ENCODE measurements at places on chromosomes 6 and 20.
A peak's percentile ranks its signal among the peaks of the same experiment; 100 is the strongest.

GRCh38 chr20:6769903-6770785, 2.7 kb downstream of the BMP2 start:
- DNase-seq, result no peak

GRCh38 chr6:150547502-150548222, 52.0 kb upstream of the PLEKHG1 start:
- DNase-seq, result no peak

- no peak for DNase-seq
Measured at GRCh38 chr20:50023116-50023805, 40.5 kb downstream of the SNAI1 start.

DNA sequence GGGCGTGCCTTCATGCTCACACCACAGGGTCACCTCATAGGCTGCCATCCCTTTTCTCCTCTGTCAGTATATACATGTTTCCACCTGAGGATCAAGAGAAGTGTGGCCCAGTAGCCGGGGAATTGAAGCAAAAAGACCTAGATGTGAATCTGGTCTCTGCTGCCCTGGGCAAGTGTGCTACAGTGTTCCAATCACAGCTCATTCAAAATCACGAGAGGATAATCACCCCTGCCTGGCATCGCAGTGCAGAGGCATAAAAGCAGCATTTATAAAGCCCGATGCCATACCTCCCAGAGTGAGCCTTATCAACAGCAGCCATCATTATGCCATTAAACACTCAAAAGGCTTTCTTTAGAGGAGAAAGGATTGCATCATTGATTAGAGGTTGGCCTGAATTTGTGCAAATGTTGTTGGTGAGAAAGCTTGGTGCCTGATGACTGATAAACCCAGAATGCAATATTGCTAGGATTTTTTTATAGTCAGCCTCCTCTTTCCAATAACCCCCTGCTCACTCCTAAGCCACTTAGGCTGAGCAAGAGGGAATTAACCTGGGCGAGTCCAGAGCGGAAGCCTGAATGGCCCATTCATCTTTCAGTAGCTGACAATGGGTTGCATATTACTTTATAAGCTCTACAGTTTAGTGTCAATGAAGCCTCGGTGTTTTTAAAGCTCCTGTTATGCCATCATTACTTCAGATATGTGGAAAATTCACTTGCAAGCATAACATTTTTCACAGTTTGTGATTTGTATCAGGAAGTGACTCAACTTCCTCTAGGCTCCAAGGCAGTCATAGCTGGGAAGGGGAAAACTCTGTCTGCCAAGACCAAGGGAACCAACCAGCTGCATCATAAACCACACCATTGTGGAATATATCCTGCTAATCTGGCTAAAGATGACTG, 92.5 kb upstream of the NXT1 start:
- DNase-seq, result no peak

DNA sequence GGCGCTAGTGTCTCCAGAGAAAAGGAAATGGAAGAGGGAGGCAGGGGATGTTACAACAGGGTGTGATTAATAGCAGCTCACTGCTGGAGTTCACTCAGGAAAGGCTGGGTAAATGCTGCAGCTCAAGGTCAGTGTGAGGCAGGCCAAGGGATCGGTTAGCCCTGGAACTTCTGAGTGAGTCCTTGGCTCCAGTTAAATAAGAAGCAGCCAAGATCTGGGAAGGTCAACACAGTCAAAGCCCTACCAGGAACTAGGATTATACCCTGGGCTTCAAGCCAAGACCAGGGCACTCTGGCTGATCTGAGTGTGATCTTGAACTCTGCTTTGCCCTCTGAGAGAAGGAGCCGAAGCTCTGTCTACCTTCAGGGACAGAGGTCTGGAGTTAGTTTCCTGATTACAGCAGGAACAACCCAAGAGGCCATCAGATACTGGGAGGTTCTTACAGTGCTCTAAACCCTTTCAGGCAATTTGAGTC, 44.3 kb downstream of the TPD52L1 start:
- DNase-seq, result no peak

GRCh38 chr20:361561-361960, 14.7 kb downstream of the NRSN2 start:
- DNase-seq, result no peak

DNA sequence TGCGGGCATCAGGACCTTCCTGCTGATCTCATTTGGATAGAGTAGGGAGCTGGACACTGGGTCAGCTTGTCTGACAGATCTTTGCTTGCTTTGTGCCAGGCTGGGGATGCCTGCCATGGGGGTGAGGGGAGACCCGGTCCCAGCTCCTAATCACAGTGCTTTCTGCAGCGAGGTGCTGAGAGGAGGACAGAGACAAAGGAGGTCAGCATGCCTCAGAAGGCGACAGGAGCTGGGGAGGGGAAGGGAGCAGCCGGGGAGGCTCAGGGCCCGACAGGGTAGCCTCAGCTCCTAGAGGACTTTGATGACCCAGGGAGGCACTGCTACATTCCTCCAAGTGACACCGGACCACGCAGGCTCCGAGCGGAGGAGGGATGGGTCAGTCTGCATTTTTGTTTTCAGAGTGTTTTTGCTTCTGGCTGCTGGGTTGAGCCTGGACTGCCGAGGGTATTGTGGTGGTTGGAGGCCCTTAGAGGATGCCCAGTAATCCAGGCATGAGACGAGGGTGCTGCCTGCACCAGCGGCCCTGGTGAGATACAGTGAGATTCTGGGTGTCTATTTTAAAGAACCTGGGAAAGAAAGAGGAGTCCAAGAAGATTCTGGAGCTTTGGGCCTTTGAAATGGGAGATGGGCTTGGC, 7.8 kb downstream of the RBM38 start:
- DNase-seq, result no peak

DNA sequence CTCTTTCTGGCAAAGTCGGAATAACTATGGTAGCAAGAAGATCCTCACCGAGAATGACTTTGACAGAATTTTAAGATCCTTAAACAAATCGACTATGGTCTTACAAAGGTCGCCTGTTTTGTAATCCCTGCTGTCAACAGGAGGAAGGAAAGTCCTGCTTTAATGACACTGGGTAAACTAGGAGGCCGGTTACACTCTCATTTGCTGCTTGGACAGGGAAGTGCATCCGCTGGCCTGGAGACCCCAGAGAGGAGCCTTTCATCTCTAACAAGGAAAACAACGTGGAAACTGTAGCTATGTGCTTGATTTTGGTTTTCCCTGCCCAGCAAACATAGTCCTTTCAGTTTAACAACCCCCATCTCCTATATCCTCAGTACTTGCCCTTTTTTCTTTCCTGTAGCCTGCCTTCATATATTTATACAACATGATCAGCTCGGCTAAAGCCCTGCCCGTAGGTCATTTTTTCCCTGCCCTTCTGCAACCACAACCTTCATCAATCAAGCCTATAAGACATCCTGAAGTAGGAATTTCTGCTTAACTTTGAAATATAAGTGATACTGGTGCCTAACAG, 97.2 kb upstream of the RIN2 start:
- DNase-seq, result no peak

GRCh38 chr6:136980070-136980469, 58.0 kb downstream of the SLC35D3 start:
- DNase-seq, result no peak

DNA sequence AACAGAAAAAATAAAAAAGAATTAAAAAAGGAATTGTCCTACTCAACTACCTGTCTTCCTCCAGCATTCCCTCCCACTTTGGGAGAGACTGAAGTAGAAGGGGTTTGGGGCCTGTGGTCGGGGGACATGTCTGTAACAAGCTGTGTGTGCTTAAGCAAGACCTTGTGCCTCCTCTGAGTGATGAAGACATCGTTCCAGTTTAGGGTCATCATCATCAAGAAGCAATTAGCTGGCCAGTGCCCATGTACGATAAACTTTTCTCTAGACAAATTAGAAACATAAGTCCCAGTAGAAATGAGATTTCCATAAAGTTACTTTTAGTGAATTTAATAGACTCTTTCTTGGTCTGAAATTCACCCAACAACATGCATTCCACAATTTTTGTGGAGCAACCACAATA, 272.9 kb downstream of the ZNF217 start:
- DNase-seq, result no peak

DNA sequence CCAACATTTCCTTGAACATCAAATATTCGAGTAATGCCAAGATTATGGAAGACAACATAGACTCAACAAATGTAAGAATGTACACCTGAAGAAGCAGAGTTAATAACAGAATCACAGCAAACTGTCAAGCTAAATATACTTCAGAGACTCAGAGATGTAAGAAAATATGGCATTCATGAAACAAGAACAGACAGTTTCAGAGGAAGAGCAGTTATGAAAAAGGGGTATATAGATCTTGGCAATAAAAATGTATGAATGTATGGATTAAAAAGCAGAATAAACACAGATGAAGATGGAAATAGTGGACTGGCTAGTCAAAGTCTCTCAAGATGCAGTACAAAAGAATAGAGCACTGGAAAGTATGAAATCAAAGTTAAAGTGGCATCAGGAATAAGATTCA, 18.4 kb downstream of the RRAGD start:
- DNase-seq, result no peak

DNA sequence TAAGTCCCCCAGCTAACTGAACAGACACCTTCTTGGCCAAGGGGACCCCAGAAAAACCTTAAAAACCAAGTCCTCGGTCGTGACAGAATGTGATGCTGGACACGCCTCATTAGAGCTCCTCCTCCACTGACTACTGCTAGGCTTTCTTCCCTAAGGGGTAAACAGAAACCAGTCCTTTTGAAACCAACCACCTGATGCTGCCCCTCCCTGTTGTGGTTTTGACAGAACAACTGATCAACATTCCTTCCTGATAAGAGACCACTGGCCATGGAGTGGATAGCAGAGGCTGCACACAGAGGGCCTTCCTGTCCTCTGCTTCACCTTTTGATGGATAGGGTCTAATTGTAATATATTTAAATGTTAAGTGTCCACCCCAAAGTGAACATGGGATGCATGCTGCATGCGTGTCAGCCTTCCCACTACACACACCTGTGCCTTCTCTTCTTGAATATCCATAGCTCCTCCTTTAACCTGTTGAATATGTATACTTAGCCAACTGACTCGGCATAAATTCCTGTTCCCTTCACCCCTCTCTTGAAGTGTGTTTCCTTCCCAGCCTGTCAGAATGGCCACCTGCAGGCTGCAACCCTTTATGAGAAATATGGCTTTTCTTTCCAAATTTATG, 27.9 kb upstream of the SLC2A12 start:
- no peak for DNase-seq

DNA sequence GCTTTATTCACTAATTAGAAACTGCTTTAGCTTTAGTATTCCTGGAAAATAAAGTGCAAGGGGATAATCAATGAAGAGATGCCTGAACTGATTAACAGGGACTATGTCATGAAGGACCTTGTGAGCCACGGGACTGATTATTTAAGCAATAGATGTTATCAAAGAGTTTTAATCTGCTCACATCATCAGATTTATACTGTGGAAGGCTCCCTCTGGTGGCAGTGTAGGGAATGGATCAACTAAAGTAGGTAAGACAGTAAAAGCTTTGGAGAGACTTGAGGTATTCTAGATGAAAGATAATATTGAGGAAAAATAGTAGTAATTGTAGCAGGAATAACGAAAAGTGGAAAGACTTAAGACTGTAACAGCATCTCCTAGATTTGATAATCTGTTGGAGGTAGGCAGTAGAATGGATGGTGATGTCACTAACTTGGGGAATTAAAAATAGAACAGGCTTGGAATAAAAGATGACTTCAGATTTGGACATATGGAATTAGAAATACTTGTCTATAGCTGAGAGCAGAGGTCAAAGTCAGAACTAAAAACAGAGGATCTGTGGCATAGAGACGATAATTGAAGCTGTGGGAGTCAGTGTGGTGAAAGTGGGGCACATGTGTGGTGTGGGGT, 80.3 kb upstream of the HTR1E start:
- peak; percentile 41 for DNase-seq

DNA sequence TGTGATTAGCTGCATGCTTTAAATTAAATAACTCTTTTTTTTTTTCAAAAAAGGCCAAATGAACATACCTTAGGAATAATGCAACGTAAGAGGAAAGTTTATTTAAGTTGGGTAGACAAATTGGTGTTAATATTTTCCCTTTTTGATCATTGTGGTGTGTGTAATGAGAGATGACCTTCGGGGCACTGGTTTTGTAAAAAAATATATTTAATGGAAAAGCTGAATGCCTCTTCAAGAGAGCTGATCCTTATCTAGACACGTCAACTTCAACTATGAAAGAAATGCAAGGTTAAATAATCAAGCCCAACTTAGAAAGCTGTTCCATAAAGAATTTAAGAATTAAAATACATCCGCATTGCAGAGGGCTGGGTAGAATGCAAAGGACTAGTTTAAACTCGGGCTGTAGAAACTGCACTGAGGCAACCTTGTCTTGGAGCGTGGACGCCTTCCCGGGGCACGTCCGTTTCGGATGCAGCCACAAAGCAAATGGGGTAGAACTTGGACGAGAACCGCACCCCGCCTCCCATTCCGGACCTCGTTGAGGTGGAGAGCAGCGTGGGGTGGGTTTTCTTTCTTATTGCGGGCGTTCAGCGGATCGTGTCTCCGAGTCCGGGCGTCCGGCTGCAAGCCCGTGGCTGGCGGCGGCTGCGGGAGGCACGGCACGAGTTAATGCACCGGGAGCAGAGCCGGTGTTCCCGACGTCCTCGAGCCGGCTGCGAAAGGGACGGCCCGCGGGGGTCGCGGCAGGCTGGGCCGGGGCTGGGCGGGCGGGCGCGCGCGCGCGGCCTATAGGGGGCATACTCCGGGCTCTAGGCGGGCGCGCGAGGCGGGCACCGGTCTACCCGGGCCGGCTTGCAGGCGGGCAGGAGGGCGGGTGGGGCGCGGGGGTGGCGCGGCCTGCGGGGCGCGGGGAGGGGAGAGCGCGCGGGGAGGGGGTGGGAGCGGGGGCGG, 1.9 kb downstream of the JARID2 start:
- DNase-seq, result peak; percentile 24

GRCh38 chr6:78505178-78505577, 362.2 kb upstream of the IRAK1BP1 start:
- no peak for DNase-seq

- no peak for DNase-seq
Measured at GRCh38 chr20:34345402-34345736, 17.7 kb upstream of the ITCH start.

- peak; percentile 75 for DNase-seq
Measured at GRCh38 chr6:68343901-68344300, 291.2 kb upstream of the ADGRB3 start.

DNA sequence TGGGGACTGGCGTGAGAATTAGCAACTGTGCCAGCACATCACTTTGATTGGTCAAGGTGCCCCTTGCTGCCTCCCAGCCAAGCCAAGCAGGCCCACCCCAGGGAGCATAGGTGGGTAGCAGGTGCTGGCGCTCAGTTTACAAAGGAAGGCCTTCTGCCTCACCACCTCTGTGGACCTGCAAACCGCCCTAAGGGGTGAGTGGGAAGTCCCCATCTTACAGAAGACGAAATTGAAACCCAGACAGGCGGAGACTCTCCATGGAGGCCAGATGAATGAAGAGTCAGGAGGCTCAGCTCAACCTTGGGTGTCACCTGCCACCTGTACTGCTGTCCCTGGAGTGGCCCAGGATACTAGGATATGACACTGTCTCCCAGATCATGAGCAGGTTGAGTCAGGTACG, 21.5 kb upstream of the MAS1L start:
- no peak for DNase-seq

DNA sequence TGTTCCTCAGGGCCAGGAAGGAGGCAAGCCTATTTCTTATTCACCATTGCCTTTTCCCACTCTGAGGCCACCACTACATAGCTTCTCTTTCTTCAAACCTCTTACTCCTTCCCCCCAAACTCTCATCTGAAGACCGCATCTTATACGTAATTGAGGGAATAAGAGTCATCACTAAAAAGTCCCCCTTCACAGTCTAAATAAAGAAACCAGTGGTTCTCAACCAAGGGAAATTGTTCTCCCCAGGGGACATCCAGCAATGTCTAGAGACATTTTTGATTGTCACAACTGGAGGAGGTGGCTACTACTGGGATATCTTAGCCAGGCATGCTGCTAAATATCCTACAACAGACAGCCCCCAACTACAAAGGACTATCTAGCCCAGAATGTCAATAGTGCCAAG, 327.6 kb upstream of the CNR1 start:
- no peak for DNase-seq

Measured in NCI-H1694 treated with DMSO at 0.1 percent for 48 hours (cell line).